ENCODE measurements at places on chromosomes 1 and 21.

DNA sequence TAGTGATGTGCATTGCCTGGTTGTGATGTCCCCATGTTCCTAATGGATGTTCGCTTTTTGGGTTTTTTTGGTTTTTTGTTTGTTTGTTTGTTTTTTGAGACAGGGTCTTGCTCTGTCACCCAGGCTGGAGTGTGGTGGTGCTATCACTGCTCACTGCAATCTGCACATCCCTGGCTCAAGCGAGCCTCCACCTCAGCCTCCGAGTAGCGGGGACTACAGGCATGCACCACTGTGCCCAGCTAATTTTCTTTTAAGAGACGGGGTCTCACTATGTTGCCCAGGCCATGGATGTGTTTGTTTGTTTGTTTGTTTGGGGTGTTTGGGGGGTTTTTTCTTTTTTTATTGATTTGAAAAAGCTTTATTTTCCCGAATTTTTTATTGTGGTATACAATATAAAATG is 2.1 kb downstream of the COL6A2 start:
- DNase-seq, result no peak

DNA sequence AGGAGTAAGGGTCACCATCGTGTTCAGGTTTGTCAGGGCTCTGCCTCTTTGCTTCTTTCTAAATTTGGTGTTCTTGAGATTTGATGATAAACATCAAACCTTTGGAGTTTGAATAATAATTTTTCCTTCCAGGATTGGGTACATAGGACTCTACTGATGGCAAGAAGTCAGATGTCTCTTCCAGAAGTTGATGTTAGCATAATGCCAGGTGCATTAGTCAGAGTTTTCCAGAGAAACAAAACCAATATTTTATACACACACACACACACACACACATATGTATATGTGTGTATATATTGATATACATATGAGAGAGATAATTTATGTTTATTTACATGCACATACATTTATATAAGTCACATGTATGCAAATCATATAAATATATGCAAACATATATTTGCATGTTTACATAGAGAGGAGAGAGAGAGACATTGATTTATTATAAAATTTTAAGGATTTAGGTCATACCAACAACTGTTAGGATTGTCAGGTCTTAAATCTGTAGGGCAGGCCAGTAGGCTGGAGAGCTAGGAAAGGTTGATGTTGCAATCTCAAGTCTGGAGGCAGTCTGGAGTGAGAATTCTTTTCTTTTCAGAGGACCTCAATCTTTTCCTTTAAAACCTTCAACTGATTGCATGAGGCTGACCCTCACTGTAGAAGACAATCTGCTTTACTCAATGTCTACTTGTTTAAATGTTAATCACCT is 199.2 kb downstream of the HLX start:
- DNase-seq, result peak; percentile 9

DNA sequence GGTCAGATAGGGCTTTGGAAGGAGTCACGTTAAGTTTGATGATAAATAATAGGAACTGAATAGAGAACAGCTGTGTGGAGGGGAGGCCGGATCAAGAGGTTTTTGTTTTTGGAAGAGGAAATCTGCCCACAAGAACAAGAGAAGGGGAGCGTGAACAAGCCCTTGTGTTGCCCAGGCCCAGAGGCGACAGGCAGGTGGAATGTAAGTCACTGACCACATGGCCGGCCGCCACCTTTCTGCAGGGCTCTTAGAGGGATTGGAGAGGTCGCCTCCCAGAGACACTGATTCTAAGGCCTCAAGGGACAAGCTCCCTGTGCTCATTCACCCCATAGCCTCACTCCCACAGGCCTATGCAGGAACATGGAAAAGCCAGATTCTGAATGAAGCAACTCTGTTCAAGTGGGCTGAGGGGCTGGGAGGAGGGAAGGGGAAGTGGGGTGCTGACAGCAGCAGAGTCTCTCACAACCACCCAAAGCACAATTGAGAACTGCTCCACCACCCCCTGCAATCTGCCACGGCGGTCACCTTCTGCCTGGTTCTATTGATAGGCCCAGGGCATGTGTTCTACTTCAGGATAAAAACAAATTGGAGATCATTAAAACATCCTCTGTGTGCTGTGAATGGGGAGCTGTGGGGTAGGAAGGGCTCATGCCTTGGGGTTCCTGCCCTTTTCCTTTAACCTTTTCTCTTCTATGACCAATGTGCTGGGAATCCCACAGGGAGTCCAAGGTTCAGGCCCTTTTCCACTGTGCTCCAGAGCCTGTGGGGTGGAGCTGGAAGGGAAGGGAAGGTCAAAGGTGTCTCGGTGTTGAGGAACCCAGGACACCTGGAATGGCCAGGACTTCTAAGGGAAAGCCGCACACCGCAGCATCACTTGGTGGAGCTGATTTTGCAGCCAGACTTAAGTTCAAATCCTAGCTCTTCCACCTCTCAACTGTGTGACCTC is 63.3 kb upstream of the PARP1 start:
- no peak for DNase-seq

DNA sequence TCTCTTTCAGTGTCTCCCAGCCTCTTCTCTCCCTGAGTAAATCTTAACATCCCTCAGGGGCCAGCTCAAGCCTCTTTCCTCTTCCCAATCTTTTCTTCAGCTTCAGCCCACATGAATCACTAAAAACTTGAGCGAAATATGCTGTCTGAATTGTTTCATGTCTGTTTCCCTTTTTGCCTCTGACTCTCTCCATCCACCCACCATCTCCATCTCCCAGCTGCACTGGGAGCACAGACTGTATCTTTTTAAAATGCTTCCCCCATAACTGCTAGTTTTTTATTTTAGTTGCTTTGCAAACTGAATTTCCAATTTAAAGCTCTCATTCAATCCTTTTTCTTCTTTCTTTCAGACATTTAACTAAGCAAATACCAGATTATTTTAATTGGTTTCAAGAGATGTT is 3.0 kb upstream of the AHCTF1 start:
- no peak for DNase-seq

- DNase-seq, result no peak
These were observed 23.7 kb downstream of the LRRC8B start for GRCh38 chr1:89548122-89548857.

DNA sequence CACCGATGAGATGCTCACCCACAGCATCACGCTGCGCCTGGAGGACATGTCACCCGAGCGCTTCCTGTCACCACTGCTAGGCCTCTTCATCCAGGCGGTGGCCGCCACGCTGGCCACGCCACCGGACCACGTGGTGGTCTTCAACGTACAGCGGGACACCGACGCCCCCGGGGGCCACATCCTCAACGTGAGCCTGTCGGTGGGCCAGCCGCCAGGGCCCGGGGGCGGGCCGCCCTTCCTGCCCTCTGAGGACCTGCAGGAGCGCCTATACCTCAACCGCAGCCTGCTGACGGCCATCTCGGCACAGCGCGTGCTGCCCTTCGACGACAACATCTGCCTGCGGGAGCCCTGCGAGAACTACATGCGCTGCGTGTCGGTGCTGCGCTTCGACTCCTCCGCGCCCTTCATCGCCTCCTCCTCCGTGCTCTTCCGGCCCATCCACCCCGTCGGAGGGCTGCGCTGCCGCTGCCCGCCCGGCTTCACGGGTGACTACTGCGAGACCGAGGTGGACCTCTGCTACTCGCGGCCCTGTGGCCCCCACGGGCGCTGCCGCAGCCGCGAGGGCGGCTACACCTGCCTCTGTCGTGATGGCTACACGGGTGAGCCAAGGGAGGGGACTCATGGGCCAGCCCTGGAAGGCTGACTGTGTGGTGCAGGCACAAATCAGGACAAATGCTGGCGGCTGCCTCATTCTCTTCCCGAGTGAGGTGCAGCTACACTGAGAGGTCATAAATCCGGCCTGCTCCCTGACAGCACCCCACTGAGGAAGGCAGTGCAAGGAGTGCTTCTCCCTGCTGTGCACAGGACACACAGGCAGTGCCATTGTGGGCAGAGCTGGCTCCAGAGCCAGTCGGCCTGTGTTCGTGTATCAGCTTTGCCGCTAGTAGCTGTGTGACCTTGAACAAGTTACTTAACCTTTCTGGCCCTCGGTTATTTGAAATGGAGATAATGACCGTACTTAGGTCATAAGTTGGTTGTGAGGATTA is 9.4 kb downstream of the CELSR2 start:
- no peak for DNase-seq

- DNase-seq, result peak; percentile 13
These were observed 30.0 kb downstream of the ZNF697 start for GRCh38 chr1:119617751-119618691.

GRCh38 chr1:172376431-172376830 is 44.1 kb upstream of the C1orf105 start:
- DNase-seq, result no peak

DNA sequence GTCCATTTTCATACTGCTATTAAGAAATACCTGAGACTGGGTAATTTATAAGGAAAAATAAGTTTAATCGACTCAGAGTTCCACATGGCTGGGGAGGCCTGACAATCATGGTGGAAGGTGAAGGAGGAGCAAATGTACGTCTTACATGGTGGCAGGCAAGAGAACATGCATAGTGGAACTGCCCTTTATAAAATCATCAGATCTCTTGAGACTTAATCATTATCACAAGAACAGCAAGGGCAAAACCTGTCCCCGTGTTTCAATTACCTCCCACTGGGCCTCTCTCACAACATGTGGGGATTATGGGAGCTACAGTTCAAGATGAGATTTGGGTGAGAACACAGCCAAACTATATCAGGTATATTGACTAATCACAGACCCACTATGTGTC is 370.2 kb upstream of the USP24 start:
- peak; percentile 12 for DNase-seq

GRCh38 chr21:34946916-34947534 is 102.1 kb downstream of the RUNX1 start:
- no peak for DNase-seq

DNA sequence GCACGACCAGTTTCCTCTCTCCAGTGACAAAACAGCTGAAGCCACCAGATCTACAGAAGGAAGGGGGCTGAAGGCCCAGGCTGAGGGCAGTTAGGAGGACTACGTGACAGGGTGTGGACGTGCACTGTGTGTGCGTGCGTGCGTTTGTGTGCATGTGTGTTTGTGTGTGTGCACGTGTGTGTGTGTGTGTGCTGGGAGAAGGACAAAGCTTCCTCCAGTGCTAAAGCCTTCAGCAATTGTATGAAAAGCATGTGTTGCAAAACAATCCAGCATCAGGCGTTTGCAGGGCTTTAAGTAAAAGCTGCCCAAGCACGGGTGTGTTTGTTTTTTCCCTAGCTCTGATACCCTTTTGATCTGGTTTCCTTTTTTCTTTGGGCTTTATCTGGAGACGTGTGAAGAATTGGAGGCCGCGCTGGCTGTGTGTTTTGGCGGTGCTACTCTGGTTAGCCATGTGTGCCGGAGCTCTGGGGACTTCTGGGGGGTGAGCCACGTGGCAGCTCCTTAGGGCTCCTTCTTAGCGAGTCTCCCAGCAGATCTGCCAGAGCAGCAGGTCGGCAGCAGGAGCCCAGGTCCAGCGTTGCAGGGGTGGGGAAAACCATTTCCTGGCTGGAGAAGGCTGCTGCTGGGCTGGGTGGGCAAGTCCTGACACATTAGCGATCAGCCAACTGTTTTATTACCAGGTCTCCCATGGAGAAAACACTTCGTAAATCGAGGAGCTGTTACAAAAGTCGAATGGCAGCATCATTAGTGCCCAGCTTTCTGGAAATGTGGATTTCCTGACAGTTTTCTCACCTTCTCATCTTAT is 73.4 kb downstream of the UCK2 start:
- peak; percentile 31 for DNase-seq

DNA sequence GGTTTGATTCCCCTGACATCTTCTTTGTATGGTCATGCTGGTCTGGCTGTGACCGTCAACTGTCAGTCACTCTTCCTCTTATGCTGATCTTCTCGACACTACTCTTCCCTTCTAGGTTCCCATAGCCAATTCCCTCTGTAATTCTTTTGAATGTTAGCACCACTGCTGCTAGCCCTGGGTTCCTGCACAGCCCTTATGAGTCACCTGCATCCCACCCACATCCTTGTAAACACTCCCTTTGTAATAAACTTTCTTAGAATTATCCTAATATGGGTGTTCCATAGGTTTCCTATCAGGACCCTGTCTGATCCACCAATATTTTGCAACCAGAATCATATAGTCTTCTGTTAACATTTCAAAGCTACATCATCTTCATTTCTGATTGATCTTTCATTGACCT is 37.1 kb downstream of the JUN start:
- no peak for DNase-seq

DNA sequence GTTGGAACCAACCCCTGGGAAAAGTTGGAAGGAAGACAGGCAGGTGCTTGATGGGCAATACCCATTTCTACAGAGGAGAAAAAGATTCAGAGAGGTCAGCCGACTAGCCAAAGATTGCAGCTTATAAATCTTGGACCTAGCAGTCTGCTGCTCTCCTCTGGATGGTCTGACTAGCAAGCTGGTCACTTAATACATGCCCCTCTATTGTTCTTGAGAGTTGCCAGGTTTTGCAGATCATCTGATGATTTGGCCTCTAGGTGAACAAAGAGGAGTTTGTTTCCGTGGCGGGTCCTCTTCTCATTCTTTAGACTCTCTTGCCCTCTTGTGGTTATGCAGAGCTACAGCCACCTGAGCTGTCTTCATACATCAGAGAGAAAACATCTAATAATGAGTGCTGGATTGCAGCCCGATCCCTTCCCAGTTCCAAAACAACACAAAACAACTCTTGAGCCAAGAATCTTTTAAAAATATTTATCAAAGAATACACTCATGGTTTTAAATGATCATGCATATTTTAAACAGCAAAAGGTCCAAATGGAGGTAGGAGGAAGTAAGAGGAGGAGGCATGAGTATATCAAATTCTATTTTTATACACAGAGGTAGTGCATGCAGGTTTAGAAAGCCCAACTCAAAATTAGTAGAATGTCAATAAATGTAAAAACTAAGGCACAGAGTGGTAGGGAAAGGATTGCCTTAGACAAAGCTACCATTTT is 115.7 kb downstream of the SLC30A10 start:
- DNase-seq, result peak; percentile 81

GRCh38 chr1:94532077-94532476 is 9.5 kb downstream of the F3 start:
- no peak for DNase-seq

DNA sequence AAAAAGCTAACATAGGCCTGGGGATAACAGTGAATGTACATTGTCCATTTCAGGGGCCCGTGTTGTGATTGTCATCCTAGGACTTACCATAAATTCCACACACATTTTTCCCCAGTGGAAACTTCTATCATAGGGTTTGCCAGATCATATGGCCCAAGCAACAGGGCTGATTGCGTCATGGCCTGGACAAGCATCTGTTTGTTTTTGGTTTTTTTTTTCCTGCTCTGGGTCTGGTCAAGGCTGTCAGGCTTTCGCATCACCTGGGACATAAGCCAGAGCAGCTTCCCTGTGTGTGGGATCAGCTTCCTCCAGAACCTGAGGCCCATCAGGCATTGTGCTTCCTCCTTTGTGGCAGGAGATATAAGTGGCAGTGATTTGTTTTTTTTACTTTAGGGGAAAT is 598.5 kb upstream of the USP24 start:
- peak; percentile 23 for DNase-seq

GRCh38 chr1:212858461-212859265 is 588 bp downstream of the FLVCR1 start:
- peak; percentile 34 for DNase-seq

Data from astrocyte of the spinal cord (primary cell).